ENCODE measurements at places on chromosomes 5 and 9.

GRCh38 chr9:126457890-126458289 lies 131.3 kb downstream of the MVB12B start:
- no peak for DNase-seq

- DNase-seq, result no peak
Measured at GRCh38 chr5:178527458-178528307, 62.5 kb downstream of the COL23A1 start.

- DNase-seq, result no peak
Measured at GRCh38 chr5:170628691-170629565, 125.1 kb downstream of the KCNIP1 start.

GRCh38 chr9:122904466-122904822 lies 715 bp downstream of the RC3H2 start:
- no peak for DNase-seq

GRCh38 chr5:118988866-118989180 lies 476 bp upstream of the DTWD2 start:
- DNase-seq, result no peak

DNA sequence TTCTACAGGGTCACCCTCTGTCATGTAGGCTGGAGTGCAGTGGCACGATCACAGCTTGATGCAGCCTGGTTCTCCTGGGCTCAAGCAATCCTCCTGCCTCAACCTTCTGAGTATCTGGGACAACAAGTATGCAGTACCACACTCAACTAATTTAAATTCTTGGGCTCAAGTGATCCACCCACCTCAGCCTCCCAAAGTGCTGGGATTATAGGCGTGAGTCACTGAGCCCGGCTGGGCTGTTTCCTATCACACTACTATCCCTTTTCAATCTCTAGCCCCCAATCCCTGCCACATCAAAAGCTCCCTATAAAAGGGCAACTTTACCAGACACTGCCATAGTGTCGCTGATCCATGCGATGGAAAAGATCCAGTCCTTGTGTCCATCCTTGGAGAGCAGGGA lies 20.4 kb downstream of the DCAF12 start:
- DNase-seq, result no peak
